ENCODE measurements at places on chromosomes 7 and 10.

DNA sequence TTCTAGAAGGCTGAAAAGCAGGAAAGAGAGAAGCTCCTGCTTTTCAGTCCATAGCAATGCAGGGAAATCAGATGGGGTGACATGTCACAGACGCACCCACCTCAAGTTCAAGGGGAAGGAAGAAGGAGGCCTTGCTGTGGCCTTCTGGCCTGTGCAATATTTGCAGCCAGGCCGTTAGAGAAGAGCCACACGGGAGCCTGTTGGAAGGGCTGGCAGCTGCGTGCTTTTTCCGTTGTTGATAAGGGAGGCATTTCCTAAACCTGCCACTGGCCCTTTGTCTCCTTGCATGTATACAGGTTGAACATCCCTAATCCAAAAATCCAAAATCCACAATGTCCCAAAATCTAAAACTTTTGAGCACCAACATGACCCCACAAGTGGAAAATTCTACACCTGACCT is 492.5 kb upstream of the ZMIZ1 start:
- DNase-seq: no peak

- DNase-seq: peak; percentile 18
Measured at GRCh38 chr7:143408686-143409561, at the start of gene EPHA1. EPHA1 (minus strand) TSS chr7:143408856; CDS start chr7:143408805, 51 bp downstream.

- no peak for DNase-seq
Measured at GRCh38 chr10:103901299-103901698, 16.7 kb downstream of the STN1 start.

DNA sequence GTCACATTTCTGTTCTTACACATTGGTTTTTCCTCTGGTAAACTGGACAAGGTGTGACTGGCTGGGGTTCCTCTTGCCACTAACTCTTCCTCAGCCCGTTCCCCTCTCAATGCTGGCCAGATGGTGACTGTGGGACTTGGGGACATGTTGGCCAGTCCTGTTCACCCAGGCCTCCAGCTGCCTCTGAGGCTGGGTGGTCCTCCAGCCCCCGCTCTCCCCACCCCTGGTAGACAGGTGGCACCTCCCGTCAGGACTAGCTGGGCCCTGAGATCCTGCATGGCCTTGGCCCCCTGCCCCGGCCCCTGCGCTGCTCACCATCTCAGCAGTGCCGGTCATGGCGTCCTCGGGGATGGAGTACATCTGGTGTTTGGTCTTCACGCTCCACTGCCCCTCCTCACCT is 10.8 kb upstream of the MYL7 start:
- DNase-seq: no peak

GRCh38 chr7:18289788-18290187 is 205.8 kb upstream of the HDAC9 start:
- DNase-seq: no peak

DNA sequence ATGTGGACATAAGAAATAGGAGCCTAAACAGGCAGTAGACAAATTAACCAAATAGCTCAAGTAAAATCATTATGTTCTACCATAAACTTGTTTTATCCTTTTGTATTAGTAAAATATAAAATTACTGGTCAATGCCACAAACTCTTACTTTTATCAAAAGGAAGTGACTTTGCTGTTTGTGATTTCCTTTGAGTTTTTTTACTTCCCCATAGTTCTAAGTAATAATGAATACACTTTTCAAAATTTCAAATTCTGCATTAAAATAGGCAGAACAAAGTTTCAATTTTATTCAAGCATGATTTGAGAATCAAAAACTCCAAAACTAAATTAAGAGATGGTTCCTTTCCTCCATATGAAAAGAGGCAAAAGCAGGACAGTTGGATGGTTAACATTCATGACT is 139.7 kb upstream of the ABCB5 start:
- no peak for DNase-seq

DNA sequence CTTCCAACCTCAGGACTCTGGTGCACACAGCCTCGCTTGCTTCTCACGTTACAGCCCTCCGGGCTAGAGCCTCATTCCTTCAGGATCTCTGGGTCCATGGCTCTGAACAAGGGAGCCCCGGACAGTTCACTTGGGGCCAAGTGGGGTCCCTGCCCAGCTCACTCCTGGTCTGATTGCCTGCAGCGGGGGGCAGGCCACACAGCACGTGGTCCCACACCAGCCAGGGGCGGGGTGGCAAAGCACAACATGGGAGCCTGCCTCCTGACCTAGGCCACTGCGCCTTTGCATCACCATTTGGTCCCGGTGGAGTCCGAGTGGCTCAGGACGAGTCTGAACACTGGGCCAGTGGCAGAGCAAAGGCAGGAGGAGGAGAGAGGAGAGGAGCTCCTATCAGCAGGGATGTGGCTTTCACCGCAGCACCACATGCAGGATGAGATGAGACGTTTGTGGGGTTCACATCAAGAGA is 13.4 kb upstream of the CRYGN start:
- DNase-seq: no peak

- DNase-seq: no peak
Measured at GRCh38 chr7:47218378-47219176, 363.3 kb downstream of the TNS3 start.

DNA sequence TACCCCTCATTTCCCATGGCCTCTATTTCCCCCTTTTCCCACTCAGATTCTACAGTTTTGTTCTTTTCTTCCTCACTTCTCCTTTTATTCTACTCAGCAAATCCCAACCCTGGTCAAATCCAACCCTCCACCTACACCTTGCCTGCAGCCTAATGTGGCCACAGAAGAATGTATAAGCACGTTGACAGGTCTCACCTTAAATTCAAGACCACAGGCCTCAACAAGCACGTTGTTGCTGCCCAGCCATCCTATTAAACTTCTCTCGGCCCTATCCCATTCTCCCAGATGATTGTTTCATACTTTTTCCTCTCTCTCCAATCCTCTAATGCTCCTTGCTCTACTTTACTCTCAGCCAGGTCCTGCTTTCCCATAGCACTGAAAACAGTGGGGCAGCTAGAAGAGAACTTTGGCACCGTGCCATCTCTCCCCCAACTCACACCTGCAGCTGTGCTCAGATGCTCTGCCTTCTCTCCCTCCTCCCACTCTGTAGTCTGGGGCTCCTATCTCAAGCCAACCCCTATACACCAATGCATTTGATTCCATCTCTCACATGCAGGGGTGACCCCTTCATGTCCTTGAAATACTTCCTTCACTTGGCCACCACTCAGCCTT is 6.8 kb upstream of the EIF3A start:
- no peak for DNase-seq

DNA sequence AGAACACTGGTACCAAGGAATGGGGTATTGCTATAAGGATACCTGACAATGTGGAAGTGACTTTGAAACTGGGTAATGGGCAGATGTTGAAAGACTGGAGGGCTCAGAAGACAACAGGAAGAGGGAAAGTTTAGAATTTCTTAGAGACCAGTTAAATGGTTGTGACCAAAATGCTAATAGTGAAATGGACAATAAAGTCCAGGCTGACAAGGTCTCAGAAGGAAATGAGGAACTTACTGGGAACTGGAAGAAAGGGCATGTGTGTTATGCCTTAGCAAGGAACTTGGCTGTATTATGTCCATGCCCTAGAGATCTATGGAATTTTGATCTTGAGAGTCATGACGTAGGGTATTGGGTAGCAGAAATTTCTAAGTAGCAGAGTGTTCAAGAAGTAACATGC is 38.0 kb downstream of the FAM149B1 start:
- no peak for DNase-seq
